ENCODE measurements at places on chromosomes 1 and 21.

- no peak for DNase-seq
Observed at GRCh38 chr1:14706631-14707030, 108.1 kb downstream of the KAZN start.

GRCh38 chr1:183723571-183723970 lies 70.5 kb upstream of the APOBEC4 start:
- no peak for DNase-seq

DNA sequence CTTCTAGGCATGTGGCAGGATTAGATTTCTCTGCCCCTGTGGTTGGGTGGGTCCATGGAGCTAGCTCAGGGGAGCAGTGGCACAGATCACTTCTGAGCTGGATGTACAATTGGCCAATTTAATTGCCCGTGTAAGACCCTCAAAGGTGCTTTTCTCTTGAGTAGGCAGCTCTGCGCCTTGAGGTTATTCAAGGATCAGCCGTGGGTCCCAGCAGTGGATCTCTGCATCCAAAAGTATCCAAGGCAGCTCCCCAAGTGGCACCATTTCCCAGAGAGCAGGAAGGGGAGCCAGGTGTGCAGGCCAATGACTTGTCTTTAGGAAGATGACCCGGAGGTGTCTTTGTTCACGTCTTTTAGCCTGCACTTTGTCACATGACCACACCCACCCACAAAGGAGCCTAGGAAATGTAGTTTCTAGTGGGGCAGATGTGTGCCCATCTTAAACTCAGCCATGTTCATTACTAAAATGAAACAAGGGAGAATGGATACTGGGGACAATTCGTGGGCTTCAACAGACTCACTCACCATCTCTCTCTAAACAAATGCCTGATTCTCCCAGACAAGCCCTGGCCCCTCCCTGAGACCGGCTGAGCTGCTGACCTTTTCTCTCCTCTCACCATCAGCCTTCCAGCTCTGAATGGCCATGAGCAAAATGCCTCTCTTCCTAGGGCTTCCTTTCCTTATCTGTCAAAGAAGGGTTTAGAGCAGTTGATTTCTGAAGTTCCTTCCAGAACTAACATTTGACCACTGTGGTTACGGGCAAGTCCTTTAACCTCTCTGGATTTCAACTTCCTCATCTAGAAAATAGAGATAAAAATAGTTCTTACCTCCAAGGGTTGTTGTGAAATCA lies 41.4 kb upstream of the TENT5C start:
- no peak for DNase-seq

DNA sequence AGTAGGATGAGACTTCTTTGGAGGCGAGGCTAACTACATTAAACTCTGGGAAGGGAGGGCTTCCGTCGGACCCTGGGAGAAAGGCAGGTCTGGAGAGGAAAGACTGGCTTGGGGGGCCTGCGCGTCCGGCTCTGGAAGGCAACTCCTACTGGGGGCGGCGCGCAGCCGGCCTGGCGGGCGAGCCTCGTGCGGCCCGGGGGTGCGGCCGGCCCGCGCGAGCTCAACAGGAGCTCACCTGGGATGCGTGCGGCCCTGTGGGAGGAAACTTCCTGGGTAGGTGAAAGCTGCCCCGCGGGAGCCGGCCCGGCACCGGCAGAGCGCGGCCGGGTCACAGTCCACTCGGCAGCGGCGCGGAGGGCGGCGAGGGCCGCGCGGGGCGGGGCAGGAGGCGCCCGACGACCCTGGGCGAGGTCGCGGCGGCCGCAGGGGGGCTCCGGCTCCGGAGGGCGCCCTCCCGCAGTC lies 449 bp downstream of the EPS15 start:
- no peak for DNase-seq

DNA sequence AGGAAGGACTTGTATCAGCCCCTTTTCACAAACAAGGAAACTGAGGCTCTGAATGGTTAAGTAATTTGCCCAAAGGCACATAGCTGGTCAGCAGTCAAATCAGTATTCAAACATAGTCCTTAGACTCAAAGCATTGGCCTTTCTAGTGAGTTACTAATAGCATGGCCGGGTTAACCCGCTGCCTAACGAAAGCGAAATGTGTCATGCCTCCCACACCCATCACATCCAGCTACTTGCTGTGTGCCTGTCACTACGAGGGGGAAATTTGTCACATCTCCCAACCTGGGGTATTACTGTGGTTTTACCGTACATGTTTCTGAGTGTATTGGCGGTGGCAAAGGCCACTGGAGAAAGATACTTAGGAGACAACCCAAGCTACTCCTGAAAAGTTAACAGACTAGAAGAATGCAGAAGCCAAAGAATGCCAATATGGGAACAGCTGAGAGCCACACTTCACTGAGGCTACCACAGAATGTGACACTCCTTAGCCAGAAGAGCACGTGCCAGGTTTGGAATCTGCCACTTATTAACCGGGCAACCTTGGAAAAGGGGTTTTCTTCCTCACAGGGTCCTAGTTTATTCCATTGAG lies 363.5 kb downstream of the KCNH1 start:
- no peak for DNase-seq

DNA sequence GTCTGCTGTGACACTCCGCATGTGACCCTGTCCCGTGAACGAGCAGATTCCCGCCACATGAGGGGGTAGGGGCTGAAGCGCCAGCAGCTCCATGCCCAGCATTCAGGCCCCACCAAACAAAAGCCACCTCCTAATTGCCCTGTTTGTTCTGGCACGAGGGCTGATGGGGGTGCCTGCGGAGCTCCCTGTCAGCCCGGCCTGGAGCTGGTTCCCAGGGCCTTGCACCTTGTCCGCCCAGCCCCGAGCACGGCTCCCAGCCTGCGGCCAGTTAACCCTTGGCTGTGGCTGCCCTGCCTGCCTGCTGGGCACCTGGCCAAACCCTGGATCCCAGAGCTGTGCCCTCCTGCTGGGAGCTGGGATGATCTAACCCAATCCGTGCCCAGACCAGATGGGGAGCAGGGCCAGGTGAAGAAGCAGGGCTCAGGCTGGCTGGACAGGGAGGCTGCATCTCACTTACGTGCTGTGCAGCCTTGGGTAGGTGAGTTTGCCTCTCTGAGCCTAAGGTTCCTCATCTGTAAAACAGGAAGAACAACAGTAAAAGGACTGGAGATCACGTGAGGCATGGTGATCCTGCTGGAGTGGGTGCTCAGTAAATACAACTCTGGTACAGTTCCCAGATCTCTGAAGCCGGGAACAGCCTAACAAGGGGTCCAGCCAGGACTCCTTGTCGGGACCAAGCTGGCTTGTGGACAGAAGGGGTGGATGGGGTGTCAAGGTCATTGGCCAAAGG lies 110.9 kb upstream of the IFFO2 start:
- DNase-seq, result no peak

GRCh38 chr1:33388805-33389771 lies 41.8 kb downstream of the PHC2 start:
- no peak for DNase-seq

DNA sequence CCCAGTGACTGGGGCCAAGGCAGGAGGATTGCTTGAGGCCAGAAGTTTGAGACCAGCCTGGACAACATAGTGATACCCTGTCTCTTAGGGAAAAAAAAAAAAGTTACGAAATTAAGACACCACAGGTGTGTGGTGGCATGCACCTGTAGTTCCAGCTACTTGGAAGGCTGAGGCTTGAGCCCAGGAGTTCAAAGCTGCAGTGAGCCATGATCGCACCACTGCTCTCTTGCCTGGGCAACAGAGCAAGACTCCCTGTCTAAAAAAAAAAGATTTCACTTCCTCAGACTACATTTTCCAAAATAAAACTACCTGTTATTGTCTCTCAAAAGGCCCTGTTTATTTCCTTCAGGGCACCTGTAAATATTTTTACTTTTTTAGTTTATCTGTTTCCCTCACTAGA lies 4.7 kb upstream of the STK40 start:
- no peak for DNase-seq

DNA sequence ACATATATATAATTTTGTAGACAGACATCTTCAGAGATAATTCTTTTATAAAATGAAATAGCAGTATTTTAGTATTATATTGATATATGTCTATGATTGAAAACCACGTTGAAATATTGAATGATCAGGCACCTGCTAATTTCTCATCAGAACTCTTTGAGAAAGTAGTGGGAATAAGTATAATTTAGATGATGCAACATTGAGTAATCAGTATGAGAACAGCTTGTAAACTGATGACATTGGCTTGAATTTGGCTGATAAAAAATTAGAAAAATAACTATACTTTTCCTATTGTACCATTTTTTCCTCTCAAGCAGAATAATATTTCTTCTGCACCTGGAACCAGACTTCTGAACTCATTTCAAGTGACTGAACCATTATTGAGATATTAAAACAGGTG lies 1316.8 kb downstream of the NCAM2 start:
- DNase-seq, result no peak

GRCh38 chr1:56511364-56511763 lies 68.0 kb downstream of the PLPP3 start:
- DNase-seq, result no peak

DNA sequence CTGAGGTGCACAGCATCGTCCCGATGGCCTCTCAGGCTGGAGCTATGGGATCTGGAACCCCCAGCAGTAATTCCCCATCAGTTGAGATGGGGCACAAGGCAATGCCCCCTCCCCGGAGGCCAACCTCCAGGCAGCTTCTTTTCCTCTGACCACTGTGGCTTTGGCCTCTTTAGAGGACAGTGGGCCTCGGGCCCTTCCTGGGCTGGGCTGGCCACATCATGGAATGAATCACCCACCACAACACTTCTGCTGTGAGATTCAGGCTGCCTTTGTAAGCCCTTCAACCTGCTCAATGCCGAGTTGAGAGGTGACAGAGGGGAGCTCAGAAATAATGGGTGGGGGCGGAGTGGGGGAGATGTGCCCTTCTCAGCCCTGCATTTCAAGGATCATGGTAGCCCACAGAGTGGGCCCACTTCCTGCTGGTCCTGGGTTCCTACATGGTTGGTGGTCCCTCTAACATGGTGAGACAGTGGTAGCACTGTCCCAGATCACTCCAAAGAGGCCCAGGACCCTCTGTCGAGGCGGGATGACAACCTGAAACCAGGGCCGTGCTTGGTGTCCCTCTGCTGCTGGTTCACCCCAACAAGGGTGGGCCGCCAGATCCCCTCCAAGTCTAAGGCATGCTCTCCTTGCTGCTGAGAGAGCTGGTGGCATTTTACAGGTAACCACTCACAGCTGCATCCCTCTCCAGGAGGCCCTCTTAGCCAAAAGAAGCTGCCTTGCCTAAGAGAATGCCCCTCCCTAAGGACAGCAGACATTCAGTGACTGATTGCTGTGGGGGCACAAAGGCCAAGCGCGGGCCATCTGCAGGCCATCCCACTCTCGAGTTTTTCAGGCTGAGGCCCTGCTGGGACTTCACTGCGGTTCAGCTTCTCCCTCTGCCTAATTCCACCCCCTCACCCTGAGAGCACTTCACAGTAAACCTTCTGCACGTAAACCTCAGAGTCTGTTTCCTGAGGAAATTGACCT lies 29.7 kb upstream of the EVA1B start:
- DNase-seq, result no peak

- no peak for DNase-seq
Observed at GRCh38 chr1:63124666-63125191, 197.6 kb upstream of the FOXD3 start.

- no peak for DNase-seq
Observed at GRCh38 chr1:214582289-214582891, 20.6 kb upstream of the CENPF start.

GRCh38 chr21:14251336-14251735 lies 35.4 kb downstream of the RBM11 start:
- DNase-seq, result no peak

DNA sequence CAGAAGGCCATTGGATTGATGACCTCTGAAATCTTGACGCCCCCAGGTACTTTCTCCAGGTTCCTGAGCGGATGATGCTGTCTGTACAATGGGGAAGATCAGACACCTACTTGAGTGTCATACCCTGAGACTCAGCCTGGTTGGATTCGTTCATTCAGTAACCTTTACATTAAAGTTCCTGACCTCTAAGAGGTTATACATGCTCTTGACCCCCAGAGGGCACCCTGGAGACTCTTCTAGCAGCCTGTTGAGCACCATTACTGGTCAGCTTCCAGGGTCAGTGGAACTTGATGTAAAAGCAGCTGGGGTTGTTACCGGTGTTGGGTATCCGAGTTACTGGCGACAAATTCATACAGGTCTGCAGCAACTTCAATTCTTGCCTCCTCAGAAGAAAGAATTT lies 114.3 kb upstream of the ZNF678 start:
- no peak for DNase-seq

DNA sequence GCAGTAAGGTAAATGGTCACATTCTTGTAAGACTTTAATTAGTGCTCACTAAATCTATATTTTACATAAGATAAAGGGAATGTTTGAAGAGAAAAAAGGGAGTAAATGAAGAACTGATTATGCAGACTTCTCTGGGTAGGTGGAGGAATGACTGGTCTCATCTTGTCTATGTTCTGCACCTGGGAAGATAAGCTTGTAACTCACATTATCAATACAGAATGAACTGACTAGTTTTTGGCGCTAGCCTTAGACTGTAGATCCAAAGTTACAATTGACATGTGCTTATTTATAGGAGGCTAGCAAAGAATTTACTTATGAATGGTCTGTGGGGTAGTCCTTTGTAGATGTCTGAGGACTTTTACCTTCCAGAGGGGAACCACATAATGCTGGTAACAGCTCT lies 214.9 kb upstream of the RAB4A start:
- no peak for DNase-seq

DNA sequence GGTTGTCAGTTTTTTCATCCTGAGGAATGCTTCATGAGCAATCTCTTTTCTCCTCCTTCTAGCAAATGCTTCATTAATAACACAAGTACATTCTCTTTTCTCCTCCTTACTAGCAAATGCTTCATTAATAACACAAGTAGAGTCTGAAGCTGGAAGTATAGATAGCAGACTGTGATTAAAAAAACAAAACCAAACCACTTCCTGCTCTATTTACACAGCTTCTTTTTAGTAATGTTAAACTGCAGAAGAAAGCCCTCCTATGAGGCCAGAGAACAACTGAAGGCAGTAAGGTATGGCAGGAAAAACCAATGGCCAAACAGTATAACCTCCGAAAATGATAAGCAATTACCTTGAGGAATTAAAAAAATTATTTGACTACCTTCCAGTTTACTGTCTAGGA lies 90.1 kb downstream of the ZSWIM5 start:
- DNase-seq, result no peak

DNA sequence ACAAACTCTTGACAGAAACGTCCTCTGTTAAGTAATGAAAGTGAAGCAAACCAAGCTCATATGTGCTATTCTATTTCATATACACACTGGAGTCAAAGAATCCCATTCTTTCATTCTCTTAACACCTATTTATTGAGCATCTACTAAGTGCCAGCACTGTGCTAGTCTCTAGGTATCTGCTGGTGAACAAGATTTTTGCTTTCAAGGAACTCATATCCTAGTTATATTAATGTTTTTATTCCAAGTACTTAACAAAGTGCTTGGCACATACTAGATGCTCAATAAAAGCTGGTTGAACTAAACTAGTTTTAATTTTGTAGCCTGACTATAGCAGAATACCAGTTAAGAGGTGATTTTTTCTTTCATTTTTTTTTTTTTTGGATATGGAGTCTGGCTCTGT lies 3.6 kb upstream of the RNF2 start:
- DNase-seq, result no peak

GRCh38 chr1:3858231-3858981 lies 1.1 kb downstream of the DFFB start:
- no peak for DNase-seq

- no peak for DNase-seq
Observed at GRCh38 chr1:69413129-69413528, 154.6 kb upstream of the LRRC7 start.

Data from vagina (tissue), 2 donors.